Endothelial cell of umbilical vein (primary cell): ENCODE measurements at places on chromosomes 7 and 10.

DNA sequence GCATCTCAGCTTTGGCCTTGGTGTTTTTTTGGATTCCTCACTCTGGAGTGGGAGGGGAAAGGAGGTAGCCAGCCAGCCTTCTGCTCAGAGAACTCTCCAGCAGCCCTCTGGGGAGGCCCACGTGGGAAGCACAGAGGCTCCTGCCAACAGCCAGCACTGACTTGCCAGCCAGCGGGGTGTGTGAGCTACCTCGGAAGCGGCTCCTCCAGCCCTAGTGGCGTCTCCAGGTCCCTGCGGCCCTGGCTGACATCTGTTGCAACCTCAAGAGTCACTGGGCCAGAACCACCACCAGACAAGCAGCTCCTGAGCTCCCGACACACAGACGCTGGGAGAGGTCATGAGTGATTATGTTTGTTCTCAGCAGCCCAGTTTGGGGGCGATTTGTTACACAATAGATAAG lies 180.2 kb upstream of the FZD8 start:
- DNase-seq: no peak

- DNase-seq: no peak
Observed at GRCh38 chr7:16875861-16876260, 5.9 kb downstream of the AGR3 start.

DNA sequence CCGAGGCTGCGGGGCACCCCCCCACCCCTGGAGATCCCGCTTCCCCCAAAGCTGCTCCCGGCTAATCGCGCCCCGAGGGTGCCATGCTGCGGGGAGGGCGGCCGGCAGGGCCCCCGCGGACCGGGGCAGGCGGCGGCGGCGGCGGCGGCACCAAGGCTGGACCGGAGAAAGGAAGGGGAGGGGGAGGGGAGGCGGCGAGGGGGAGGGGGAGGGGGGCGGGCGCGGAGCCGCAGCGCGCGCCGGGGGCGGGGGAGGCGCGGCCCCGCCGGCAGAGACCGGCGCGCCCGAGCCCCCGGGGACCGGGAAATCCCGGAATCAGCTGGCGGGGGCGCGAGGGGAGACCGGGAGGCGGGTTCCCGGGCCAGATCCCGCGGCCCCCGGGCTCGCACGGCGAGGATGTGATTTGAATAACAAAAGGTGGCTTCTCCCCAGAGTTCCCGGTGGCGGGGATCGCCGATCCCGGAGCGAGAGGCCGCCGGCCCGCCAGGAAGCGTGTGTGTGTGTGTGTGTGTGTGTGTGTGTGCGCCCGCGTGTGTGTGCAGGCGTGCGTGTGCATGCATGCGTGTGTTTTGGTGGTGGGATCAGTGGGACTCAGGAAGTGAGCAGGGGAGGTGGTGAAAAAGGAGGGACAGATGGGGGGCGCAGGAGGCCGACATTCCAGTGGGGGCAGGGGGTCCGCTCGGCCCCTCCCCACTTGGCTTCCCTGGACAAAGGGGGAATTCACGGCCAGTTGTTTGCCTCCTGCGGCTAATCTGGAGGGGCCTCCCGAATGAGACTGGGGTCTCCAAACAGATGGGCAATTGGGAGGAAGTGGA lies 99.5 kb downstream of the HIP1 start:
- peak; percentile 44 for DNase-seq

- DNase-seq: peak; percentile 98
Observed at GRCh38 chr7:113796557-113796956, 122.3 kb downstream of the PPP1R3A start.

GRCh38 chr10:61721431-61721830 lies 58.7 kb downstream of the CABCOCO1 start:
- DNase-seq: no peak

DNA sequence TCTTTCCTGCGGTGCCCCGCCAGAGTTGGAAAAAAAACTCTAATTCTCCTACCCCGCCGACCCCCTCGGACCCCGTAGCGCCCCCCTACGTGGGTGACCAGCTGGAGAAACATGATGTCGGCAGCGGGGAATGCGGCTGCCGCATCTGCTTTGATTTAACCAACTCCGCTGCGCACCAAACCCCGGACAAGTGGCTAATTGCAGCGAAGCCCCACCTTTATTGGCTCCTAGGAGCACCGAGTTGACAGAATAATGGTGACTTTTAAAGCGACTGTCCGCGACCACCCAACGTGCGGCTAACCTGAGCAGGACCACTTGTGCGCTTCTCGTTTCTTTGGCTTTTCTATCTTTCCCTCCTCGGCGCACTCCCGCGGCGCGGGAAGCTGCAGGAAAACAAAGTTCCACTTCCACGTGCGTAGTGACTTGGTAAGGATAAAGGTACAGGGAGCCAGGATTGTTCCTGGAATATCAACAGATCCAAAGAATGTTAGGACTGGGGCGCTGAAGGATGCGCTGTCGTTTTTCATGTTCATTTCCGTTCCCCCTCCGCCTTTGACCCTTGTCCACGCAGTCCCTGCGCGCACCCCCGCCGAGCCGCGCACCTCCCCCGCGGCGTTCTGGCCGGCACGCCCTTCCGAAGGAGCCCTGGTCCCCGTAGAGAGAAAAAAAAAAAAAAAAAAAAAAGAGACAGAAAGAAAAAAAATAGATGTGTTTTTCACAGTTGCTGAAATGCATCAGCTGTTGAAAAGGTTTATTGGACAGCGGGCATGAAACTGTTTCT lies 1.4 kb downstream of the WNT16 start:
- no peak for DNase-seq

- DNase-seq: no peak
Observed at GRCh38 chr7:104767826-104768536, 246.0 kb upstream of the KMT2E start.

DNA sequence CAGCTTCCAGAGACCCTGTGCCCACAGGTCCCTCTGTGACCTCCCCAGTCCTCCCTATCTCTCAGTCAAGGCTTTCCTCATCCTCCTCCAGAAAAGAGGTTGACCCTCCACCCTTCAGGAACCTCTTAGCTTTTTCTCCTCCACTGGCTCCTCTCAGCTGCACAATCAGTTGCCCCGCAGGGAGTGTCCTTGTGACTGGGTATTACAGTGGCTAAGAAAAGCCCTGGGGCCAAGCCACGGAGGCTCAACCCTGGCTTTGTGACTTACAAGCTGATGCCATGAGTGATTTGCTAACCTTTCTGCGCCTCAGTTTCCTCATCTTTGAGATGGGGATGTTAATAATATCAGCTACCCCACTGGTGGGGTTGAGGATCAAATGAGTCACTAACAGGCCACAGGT lies 66.4 kb upstream of the ZMIZ1 start:
- no peak for DNase-seq

DNA sequence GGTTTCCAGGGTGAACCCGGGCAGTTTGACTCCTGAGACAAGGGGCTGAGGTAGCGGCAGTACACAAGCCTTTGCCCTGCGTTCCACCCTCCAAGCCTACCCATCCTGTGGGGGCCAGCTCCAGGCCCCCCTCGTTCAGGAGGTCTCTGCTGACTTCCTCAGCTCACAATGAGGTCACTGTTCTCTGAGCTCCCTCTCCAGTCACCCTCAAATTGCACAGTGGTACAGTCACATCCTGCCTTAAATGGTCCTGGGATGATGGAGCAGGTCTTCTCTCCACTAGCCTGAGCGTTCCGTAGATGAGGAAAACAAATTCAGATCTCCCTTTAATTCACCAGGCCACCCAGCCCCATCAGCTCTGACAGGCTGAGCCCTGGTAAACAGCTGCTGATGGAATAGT lies 90.2 kb downstream of the SH3PXD2A start:
- peak; percentile 70 for DNase-seq

GRCh38 chr7:66099232-66099550 lies 15.5 kb upstream of the CRCP start:
- no peak for DNase-seq

GRCh38 chr7:103679151-103680132 lies 233.4 kb upstream of the SLC26A5 start:
- DNase-seq: no peak

- no peak for DNase-seq
Observed at GRCh38 chr10:24201503-24202180, 7.3 kb upstream of the KIAA1217 start.

GRCh38 chr10:48924988-48925387 lies 14.7 kb downstream of the LRRC18 start:
- no peak for DNase-seq

DNA sequence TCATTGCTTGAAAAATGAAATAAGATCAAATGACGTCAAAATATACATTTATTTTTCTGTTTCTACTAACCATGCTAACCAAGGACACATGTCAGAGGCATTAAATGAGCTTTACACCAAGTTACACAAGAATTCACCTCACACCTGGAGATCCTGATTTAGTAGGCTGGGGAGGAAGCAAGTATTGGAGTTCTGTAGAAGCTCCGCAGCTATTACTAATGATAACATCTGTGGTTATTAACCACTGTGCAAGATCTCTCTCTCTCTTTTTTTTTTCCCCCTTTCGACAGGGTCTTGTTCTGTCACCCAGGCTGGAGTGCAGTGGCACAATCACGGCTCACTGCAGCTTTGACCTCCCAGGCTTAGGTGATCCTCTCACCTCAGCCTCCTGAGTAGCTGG lies 104.0 kb downstream of the ZNF22 start:
- no peak for DNase-seq

GRCh38 chr7:98911916-98912315 lies 33.6 kb downstream of the TRRAP start:
- DNase-seq: no peak

DNA sequence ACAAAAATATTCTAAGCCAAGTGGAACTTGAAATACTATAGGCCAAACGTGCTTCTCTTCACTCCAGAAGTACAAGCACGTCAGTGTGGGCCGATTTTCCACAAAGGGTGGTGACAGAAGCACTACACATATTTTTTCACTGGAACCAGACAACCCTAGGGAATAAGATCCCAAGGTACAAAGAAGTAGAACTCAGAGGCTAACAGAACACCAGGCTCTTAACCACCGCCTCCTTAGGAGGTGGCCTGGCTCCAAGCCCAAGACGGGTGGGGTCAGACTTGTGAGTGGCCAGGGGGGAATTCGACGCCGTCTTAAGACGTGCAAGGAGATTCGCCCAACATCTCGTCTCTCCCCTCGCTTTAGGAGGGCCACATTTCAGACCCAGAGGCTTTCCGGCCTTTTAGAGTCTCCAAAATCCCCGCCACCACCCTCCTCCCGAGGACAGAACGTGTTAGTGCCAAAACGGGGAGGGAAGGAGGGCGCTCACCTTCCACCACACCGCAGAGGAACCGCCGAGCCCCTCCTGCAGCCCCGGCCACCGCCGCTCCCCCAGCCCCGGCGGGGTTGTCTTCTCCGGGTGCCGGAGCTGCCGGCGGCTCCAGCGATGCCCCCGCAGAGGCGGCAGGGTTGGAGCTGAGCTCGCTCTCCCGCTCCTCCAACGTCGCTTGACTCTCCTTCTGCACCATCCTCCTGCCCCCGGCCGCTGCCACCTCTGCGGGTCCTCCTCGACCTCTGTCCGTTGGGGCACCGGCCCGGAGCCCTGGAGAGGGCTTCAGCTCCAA lies 716 bp downstream of the OGA start:
- peak; percentile 86 for DNase-seq

GRCh38 chr7:37311355-37311754 lies 137.3 kb downstream of the ELMO1 start:
- peak; percentile 41 for DNase-seq

DNA sequence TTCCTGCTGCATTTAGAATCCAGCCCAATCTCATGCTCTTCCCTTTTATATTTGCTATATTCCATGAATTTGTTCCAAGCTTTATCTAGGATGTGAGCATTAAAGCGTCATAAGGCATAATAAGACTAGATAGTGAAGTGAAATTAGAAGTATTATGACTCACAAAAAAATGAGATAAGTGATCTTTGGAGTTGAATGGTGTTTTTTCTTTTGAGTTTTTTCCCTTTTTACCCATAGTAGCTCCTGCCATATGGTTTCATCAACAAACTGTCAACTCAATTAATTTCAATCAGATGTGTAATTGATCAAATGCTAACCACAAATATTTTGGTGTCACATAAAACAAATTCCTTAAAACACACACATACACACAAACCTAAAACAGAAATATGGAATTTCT lies 17.0 kb downstream of the KLHDC10 start:
- DNase-seq: no peak

GRCh38 chr10:96321822-96322221 lies 17.6 kb downstream of the DNTT start:
- DNase-seq: no peak

GRCh38 chr7:36507475-36508440 lies 118.1 kb downstream of the ANLN start:
- no peak for DNase-seq

GRCh38 chr7:5750031-5750653 lies 31.3 kb downstream of the RNF216 start:
- no peak for DNase-seq

- no peak for DNase-seq
Observed at GRCh38 chr7:10299384-10299783, 674.3 kb upstream of the PHF14 start.

- DNase-seq: no peak
Observed at GRCh38 chr7:91316426-91316825, 52.2 kb downstream of the FZD1 start.

- no peak for DNase-seq
Observed at GRCh38 chr7:11155883-11156282, 182.2 kb downstream of the PHF14 start.

DNA sequence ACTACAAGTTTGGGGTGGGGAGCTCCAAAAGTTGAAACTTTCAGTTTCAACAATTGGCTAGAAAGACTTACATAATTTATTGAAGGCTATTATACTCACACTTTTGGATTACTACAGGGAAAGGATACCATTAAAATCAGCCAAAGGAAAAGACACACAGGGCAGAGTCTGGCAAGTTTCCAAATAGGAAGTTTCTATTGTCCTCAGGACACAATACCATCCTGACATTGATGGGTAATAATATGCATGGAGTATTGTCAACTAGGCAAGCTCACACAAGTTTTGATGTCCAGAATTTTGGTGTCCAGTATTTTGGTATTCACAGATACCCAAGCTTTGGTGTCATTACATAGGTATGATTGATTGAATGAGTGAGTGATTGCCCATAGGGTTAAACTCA lies 872.6 kb upstream of the SORCS1 start:
- DNase-seq: no peak

GRCh38 chr10:98621630-98622029 lies 174.9 kb upstream of the HPS1 start:
- no peak for DNase-seq

DNA sequence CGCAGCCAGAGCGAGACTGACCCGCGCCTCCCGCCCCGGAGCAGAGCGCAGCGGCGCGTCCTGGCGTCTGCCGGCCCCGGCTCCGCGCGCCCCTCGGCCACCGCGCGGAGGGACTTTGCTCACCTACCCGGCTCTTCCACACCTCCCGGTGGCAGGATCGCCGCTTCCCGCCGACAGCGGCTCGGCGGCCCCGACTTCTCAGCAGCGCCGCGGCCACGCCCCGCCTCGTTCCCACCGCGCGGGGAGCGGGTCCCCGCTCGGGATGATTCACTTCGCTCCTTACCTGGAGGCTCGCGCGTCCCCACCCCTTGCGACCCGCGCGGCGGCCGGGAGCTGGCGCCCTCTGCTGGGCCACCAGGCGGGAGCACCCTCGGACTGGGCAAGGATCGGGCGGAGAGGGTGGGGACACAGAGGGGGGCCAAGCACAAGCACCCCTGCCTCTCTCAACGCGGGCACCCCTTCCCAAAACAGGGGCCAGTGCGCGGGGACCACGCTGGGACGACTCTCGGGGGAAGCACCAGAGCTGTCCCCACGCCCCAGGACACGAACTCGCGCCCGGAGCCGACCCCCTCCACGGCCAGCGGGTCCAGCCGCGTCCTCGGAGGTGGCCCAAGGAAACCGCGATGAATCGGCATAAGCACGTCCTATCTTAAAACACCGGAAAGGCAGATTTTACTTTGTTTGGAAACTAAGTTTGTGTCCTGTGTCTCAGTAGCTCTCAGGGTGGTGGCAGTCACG lies 101.0 kb upstream of the SVIL start:
- peak; percentile 89 for DNase-seq

- DNase-seq: no peak
Observed at GRCh38 chr7:539731-540411, 20.2 kb upstream of the PDGFA start.

- DNase-seq: no peak
Observed at GRCh38 chr7:37220664-37221063, 228.0 kb downstream of the ELMO1 start.
